ENCODE measurements at places on chromosomes 5 and 9. TPM values are rescaled to one million over a fixed set of nuclear protein-coding genes. Genes with fewer than 3 reads are reported as not detected.

BHMT2 gene
- 374 TPM for total RNA-seq

PCDHGA6 gene
- total RNA-seq, result 0.37 TPM

PCDHGB2 gene
- 1.0 TPM for total RNA-seq

DNA sequence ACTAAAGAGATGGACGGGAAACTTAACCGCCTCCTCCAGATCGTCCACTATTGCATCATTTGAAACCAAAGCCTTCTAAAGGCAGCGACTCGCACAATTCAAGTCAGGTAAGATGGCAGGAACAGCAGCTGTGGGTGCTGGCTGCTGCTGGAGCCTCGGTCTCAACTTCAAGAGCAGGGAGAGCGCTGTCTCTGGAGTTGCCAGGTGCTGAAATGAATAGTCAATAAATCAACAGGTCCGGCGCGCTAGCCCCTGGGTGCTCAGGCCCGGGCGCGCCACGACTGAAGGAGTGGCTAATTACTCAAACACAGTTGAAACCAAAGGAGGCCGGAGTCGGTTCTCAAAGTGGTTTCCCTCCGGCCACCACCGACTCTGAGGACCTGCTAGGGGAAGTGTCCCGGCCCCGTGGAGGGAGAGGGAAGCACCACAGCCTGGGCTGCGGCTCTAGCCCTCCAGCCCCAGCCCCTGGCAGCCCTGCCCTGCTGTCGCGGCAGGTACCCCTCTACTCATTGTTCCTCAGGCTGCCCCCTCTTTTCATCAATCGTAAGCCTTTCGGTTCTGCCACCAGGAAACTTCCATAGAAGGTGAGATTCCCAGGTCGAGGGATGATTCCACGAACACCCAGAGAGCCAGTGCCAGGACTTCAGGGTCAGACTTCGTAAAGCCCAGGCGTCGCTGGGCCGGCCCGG is 804 bp downstream of the TTC39B start:
- H3K27me3 ChIP-seq, result no peaks in the 10 kb centered on the region
- peak; percentile 49 for DNase-seq
- H3K4me3 ChIP-seq, result peak overlapping the region; percentile 97
- H3K4me1 ChIP-seq, result peaks cover 11% of the 10 kb centered on the region

GRCh38 chr5:163458778-163459385 is 1.0 kb downstream of the NUDCD2 start:
- peaks cover 10% of the 10 kb centered on the region for H3K36me3 ChIP-seq
- DNase-seq, result no peak
- H3K27me3 ChIP-seq, result no peaks in the 10 kb centered on the region
- peak overlapping the region; percentile 77 for H3K4me3 ChIP-seq
- H3K4me1 ChIP-seq, result peaks cover 11% of the 10 kb centered on the region

DNA sequence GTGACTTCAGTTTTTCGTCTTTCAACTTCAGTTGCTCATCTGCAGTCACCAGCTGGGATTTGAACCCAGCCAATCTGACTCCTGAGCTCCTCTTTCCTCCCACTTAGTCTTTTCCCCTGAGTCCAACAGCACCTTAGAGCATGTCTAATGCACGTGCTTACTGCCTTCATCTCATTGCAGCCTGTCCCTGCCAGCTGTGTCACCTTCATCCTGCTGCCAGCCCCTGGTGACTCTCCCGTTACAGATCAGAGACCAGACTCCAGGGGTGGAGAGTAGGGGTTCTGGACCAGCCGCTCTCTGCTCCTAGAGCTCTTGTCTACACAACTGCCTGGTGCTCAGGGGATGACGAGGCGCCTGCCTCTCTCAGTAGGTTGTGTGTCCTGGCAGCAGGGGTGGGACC is 132.9 kb upstream of the LMX1B start:
- H3K27ac ChIP-seq, result no peak overlapping the region
- H3K4me1 ChIP-seq, result no peaks in the 10 kb centered on the region
- peaks cover 2% of the 10 kb centered on the region for H3K36me3 ChIP-seq
- no peak overlapping the region for H3K4me3 ChIP-seq
- DNase-seq, result no peak
- H3K27me3 ChIP-seq, result no peaks in the 10 kb centered on the region

- no peaks in the 10 kb centered on the region for H3K36me3 ChIP-seq
- H3K4me1 ChIP-seq, result no peaks in the 10 kb centered on the region
Observed at GRCh38 chr9:17757816-17758215, 178.9 kb downstream of the SH3GL2 start.

DNA sequence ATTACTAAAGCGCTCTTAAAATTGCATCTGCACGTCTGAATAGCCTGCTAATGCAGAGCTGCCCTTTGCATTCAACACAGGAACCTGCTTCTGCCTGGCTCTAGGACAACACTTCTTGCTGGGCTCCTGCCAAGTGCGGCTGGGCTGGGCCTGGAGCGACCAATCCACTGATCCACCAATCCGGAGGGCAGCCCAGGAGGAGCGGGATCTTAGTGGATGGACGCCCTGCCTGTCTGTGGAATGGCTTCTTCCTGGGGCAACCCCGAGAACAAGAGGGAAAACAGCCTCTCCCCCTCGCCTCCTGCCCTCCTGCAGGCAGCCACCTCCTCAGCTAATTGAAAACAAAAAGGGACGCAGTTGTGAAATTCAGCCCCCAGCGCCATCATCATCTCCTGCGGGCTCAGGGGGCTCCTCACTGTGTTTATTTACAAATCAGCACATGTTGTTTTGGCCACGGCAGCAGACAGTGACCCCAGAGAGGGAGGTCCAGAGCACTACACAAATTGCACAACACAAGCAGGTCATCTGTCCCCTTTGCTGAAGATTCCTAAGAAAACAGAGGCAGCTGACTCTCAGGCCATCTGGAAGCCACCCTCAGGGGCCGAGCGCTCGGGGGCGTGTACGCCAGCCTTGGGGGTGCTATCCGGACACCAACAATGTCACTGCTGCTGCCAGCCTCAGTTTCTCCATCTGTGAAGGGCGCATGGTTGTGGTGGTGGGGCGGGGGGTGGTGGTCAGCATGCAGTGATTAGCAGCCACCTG is 57.3 kb downstream of the GADD45G start:
- H3K36me3 ChIP-seq, result no peaks in the 10 kb centered on the region
- no peaks in the 10 kb centered on the region for H3K27me3 ChIP-seq
- DNase-seq, result peak; percentile 89
- H3K27ac ChIP-seq, result peak overlapping the region; percentile 78
- no peak overlapping the region for H3K4me3 ChIP-seq
